ENCODE measurements at places on chromosomes 6 and 20. TPM values are rescaled to one million over a fixed set of nuclear protein-coding genes. Genes with fewer than 3 reads are reported as not detected.

DNA sequence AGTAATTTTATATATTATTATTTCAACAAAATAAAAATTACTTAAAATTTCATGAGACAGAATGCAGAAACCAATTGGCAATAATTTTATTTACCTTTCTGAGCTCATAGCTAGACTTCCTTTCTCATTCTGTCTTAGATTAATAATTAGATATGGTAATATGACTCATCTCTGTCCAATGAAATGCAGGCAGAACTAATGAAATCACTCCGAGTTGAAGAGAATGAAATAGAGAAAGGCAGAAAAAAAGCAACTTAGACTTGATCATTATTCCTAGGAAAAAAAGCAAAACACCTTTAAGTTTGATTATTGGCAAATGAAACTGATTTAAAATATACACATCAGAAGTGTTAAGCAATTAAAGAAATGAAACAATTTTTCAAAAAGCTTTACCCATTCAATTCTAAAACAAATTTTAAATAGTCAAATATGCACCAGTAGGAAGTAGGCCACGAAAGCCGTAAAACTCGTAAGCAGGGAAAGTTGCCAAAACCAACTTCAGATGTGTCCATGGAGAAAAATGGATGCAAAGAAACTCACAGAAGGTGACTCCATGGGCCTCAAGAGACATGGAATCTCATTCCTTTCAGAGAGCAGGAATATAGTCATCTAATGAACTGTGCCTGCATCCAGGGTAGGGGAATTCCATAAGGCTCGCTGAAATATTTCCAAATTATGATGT is 293.8 kb upstream of the RGS17 start:
- peak; percentile 35 for DNase-seq

DNA sequence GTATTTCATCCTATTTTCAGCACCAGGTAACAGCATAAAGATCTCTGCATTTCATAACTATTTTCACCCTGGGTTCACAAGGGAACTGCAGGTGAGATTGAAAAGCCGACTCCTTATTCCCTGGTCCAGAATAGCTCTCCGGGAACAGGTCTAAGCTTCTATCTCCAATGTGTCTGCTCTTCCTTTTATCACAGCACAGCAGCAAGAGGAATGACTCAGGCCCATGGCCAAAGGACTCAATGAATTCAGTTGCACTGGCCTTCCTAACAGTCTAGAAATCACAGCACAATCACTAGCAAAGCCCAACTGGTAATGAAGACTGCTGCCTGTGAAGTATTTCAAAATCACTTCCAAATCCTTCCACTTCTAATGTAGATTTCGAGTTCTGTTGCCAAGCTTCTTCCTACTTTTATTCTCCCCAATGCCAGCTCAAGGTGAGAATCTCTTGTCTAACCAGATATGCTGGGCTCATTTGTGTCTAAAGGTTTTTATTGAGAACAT is 30.7 kb downstream of the HMGN3 start:
- no peak for DNase-seq

DNA sequence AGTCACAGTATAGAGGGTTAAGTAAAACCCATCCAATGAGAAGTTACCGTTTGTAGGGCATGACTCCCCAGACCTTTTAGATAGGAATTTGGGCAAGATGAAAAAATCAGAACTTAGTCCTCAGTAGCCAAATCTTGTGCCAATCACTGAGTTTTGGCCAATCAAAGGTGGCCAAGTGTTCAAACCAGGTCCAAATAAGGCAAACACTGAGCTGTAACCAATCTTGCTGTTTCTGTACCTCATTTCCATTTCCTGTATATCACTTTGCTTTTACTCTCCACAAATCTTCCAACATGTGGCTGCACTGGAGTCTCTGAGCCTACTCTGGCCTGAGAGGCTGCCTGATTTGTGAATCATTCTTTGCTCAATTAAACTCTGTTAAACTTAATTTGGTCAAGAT is 81.8 kb upstream of the GPR6 start:
- peak; percentile 24 for DNase-seq

GRCh38 chr6:3363296-3364025 is 93.4 kb downstream of the SLC22A23 start:
- DNase-seq, result no peak

DNA sequence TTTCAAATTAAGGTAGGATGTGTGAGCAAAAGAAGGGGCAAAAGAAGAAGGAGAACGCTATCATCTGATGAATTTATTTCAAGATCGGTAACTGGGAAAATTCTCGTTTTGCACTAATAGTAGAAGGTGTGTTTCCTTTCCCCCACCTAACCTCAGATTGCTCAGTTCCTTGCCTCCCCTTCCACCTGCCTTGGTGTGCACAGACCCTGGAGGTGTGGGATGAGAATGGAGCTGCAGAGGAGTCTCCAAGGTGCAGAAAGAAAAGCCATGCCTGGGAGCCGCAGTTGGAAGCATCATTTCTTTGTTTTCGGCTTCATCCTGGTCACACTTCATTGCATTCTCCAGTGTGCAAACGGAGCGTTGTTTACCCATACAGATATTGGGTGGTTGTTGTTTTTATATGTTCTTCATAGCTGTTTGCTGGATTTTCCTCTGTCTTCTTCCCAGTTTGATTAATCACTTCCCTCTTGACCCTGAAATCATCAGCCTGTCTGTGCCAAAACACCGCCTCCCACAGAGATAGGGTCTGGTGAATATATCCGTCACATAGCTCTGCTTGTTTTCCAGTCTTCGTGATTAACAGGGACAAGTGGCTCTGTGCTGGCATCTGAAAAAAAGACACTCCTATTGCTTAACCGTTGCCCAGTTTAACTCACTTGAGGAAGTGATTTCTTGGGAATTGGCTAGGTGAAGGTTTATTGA is 40.2 kb upstream of the NEDD9 start:
- DNase-seq, result no peak

DNA sequence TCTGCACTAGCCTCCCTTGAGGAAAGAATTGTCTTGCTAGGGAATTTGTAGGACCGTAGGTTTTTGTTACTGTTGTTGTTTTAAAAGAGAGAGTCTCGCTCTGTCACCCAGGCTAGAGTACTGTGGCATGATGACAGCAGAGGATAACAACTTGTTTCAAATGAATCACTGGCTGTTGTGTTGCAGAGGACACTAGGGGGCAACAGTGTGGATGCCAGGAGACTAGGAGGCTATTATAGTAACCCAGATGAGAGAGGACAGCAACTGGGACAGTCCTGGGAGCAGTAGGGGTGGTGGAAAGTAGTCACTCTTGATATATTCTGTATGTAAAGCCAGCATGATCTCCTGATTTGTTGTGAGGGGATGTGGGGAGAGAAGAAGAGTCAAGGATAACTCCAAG is 41.8 kb upstream of the LAMA4 start:
- DNase-seq, result peak; percentile 86

DNA sequence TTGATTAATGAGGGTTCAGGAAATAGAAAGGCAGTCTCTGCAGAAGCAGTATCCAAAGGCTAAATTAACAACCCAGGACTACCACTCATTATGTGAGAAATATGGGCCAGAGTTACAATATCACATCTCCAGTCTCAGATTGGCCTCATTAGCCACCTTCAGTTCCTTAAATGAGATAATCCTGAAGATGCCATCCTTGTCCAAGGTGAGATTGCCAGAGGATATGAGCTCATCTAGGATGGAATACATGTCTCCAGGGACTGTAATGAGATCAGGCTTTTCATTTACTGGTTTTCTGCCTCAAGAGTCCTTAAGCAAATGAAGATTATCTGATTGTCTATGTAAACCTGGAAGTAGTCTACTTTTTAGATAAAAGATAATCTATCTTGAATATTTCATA is 196.3 kb downstream of the FUT9 start:
- no peak for DNase-seq

GRCh38 chr6:161413355-161413771 is 139.5 kb upstream of the AGPAT4 start:
- DNase-seq, result no peak

HLA-DOB gene
- 5.7 TPM for total RNA-seq

Data from M059J (cell line).